ENCODE measurements at places on chromosomes 16 and 17. TPM values are rescaled to one million over a fixed set of nuclear protein-coding genes. Genes with fewer than 3 reads are reported as not detected.

DNA sequence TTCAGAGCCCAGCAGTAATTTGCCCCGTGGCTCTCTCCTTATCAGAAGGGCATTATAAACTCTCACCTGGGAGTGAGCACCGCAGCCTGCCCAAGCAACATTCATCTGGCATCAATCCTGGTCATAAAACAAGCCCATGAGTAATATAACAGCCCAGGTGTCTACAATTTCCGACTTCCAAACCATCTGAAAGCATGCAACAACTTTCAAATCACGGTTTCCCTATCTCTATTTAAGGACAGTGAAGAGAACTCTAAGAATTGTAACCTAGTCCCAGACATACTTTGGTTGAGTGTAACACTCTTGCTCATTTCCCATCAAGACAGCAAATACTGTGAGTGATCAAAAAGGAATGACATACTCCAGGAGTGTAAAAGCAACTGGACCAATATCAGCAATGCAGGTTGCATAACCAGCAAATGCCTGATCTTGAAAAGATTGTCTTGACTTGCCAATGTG lies 487.4 kb upstream of the SOX9 start:
- DNase-seq = no peak

DNA sequence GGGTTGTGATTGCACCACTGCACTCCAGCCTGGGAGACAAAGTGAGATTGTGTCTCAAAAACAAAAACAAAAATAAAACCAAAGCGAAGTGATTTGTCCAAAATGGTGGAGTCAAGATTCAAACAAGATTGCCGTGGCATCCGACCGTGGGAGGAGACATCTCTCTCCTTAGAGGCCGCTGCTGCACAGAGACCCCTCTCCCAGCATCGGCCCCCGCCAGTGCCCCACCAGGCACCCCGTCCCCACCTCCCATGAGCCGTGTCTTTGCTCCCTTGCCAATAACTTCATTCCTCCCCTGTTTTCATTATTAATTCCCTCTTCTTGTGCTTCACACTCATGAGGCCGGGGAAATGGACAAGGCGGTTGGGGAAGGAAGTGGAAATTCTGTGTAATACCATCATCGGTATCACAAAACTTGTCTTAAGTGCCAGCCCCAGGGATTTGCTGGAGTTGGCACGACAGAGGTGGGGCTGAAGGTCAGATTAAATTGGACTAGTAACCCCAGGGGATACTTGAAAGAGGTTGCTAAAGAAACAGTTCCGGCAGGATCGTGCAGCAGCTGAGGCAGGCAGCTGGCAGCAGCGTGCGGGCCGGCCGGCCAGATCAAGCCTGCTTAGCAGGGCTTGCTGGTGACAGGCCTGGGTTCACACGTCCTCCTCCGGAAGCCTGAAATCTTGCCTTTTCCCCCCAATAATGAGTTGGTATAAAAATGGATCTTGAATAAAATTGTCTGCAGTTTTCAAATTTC lies 66.8 kb downstream of the RTN4RL1 start:
- no peak for DNase-seq

DNA sequence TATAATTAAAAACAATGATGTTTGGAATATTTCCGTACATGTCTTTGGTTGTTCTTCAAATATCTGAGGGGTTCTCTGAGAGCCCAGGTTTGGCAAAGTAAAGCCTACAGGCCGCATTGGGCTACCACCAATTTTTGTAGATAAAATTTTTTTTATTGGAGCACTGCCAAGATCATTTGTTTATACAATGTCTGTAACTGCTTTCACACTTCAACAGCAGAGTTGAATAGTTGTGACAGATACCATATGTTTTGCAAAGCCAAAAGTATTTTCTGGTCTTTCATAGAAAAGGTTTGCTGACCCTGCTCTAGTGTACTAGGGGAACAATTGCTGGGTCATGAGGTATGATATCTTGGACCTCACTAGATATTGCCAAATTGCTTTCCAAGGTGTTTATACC lies 10.5 kb downstream of the PPM1D start:
- DNase-seq = no peak

GRCh38 chr16:19177111-19177739 lies 9.2 kb downstream of the SYT17 start:
- no peak for DNase-seq

OTOP3 gene
- total RNA-seq = not detected

DNA sequence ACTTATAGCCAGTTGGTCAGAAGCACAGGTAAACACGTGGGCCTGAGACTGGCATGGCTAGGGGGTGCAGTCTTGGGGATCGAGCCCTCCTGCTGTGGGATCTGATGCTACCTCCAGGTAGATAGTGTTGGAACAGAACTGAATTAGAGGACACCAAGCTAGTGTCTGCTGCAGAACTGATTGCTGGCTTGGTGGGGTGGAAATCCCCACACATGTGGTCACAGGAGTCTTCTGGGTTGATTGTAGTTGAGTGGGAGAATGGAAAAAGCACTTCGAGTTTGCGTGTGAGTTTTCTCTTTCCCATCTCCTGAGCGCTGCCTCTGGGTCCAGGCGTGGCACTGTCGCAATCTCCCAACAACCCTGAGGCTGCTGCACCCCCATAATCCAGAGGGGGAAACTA lies 8.0 kb upstream of the SPATA32 start:
- no peak for DNase-seq

GRCh38 chr16:79209308-79209707 lies 391.2 kb downstream of the MAF start:
- DNase-seq = no peak

CDH1 gene
- total RNA-seq = not detected
